ENCODE measurements at places on chromosomes 5 and 9. TPM values are rescaled to one million over a fixed set of nuclear protein-coding genes. Genes with fewer than 3 reads are reported as not detected.

Gene PTGR1
- total RNA-seq, result 37.3 TPM

- H3K4me3 ChIP-seq, result no peak overlapping the region
- no peaks in the 10 kb centered on the region for H3K27me3 ChIP-seq
- no peaks in the 10 kb centered on the region for H3K4me1 ChIP-seq
- H3K36me3 ChIP-seq, result peaks cover 42% of the 10 kb centered on the region
Measured at GRCh38 chr5:136174021-136174659, 18.8 kb downstream of the SMIM32 start.

Gene STK32A
- 1.2 TPM for total RNA-seq

DNA sequence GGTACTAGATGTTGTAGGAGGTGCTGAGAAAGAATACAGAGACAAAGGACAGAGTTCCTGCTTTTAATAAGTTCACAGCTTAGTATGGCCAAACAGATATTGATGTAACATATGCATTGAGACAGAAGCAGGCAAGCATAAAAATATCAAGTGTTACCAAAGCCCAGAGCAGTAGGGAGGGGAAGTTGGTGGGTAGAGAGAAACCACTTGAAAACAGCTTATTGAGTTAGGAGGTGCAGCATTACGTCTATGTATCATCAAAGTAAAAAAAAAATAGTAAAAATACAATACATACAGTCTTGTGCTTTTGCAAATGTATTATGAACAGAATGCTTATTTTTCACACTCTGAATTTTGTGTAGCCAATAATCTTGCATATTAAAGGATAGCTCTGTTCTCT, 441.8 kb upstream of the SGCD start:
- H3K27ac ChIP-seq, result no peak overlapping the region
- H3K27me3 ChIP-seq, result no peaks in the 10 kb centered on the region
- H3K4me1 ChIP-seq, result no peaks in the 10 kb centered on the region

- no peaks in the 10 kb centered on the region for H3K36me3 ChIP-seq
- peak; percentile 90 for DNase-seq
- peak overlapping the region; percentile 96 for H3K27ac ChIP-seq
- H3K27me3 ChIP-seq, result no peaks in the 10 kb centered on the region
Measured at GRCh38 chr5:132499440-132500243, 9.1 kb upstream of the IRF1 start.

Gene PIP5KL1
- total RNA-seq, result 2.1 TPM

Gene HRH2
- total RNA-seq, result 2.5 TPM

Gene PKD2L2
- 0.39 TPM for total RNA-seq

- H3K27me3 ChIP-seq, result no peaks in the 10 kb centered on the region
- peaks cover 11% of the 10 kb centered on the region for H3K4me1 ChIP-seq
- no peak for DNase-seq
- no peak overlapping the region for H3K4me3 ChIP-seq
- H3K27ac ChIP-seq, result no peak overlapping the region
Measured at GRCh38 chr5:107665036-107665570, 5.6 kb downstream of the EFNA5 start.

DNA sequence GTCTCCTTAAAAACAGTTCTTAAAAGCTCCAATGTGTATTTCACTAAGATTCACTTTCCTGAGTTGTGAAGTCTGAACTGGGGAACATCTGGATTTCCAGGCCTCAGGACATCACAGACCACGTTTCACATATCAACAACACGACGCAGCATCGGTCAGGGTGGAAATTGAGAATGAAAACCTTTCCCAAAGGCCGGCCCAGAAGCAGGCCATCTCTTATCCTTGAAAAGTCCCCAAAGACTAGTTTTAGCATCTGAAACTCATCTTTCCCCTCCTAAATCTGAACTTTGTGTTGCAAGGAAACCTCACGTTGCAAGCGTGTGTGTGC, 96.4 kb upstream of the COL5A1 start:
- H3K36me3 ChIP-seq, result no peaks in the 10 kb centered on the region
- DNase-seq, result no peak
- peaks cover 32% of the 10 kb centered on the region for H3K4me1 ChIP-seq
- peak overlapping the region; percentile 45 for H3K27ac ChIP-seq
- H3K27me3 ChIP-seq, result peaks cover 19% of the 10 kb centered on the region

DNA sequence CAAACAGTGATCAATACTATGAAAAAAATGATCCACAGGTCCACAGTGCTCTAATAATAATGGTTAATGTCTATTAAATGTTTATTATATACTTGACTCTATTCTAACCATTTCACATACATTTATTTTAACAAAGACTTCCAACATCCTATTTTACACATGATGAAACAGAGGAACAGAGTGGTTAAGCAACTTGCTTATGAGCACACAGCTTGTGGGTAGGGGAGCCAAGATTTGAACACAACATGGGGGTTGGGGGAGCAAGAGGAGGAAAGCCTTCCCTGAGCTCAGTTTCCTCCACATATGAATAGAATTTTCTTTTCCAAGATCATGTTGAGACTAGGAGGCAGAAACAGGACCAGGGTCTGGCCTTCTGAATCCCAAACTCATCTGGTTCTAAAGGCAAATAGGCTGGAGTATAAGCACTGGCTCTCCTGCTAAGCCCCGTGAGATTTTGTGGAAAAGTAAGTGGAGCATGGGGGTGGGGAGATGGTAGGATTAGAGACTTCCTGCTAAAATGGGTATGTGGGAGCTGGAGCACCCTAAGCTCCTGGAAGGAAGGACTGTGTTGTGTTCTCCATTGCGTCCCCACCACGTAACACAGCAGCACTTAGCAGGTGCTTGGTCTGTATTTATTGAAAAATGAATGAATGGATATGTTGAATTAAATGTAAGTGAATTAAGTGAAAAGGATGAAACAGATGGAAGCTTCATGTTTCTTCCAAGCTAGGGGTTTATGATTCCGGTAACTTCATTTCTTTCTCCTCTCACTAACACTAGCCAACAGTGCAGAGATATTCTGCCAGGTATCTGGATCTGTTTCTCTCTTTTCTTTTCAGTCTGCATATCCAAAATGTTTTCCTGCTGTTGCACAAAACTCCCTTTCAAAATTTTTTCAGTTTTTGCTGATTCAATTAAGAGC, 26.9 kb upstream of the GALNT10 start:
- no peaks in the 10 kb centered on the region for H3K36me3 ChIP-seq
- no peak for DNase-seq
- H3K27ac ChIP-seq, result no peak overlapping the region
- no peaks in the 10 kb centered on the region for H3K27me3 ChIP-seq

- H3K36me3 ChIP-seq, result no peaks in the 10 kb centered on the region
- no peak for DNase-seq
- no peaks in the 10 kb centered on the region for H3K4me1 ChIP-seq
- no peak overlapping the region for H3K27ac ChIP-seq
- H3K4me3 ChIP-seq, result no peak overlapping the region
Measured at GRCh38 chr9:15121630-15122029, 185.4 kb downstream of the TTC39B start.

Gene CCL27
- not detected for total RNA-seq

Gene CDC20B
- not detected for total RNA-seq

DNA sequence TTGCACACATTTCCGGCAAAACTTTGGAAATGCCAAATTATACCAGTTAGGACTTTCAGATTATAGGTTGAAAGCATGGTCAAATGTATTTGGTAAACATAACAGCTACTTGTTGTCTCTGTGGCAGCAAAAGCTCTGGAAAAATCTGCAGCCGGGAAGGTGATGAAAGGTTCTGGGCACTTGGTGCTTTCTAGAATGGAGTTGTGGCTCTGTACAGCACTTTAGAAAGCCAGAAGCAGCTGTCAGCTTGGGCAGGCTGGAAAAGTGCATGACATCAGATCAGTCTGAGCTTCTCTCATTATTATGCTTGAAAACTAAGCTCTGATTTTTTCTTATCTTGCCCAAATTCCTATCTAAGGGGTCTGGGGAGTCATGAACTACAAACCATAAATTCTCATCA, 118.6 kb upstream of the MAST4 start:
- no peaks in the 10 kb centered on the region for H3K27me3 ChIP-seq
- H3K36me3 ChIP-seq, result no peaks in the 10 kb centered on the region
- H3K27ac ChIP-seq, result no peak overlapping the region
- H3K4me1 ChIP-seq, result no peaks in the 10 kb centered on the region
- DNase-seq, result no peak

GRCh38 chr5:150111122-150111521, 24.8 kb upstream of the CSF1R start:
- peak; percentile 62 for DNase-seq
- peaks cover 11% of the 10 kb centered on the region for H3K4me1 ChIP-seq
- H3K36me3 ChIP-seq, result peaks cover 4% of the 10 kb centered on the region
- H3K4me3 ChIP-seq, result no peak overlapping the region
- H3K27me3 ChIP-seq, result no peaks in the 10 kb centered on the region

- no peak overlapping the region for H3K4me3 ChIP-seq
- peaks cover 59% of the 10 kb centered on the region for H3K4me1 ChIP-seq
- H3K27me3 ChIP-seq, result no peaks in the 10 kb centered on the region
Measured at GRCh38 chr9:18706648-18707047, 232.7 kb downstream of the ADAMTSL1 start.

Gene ADAM19
- total RNA-seq, result 29.2 TPM

Gene CDC25C
- total RNA-seq, result 0.17 TPM

DNA sequence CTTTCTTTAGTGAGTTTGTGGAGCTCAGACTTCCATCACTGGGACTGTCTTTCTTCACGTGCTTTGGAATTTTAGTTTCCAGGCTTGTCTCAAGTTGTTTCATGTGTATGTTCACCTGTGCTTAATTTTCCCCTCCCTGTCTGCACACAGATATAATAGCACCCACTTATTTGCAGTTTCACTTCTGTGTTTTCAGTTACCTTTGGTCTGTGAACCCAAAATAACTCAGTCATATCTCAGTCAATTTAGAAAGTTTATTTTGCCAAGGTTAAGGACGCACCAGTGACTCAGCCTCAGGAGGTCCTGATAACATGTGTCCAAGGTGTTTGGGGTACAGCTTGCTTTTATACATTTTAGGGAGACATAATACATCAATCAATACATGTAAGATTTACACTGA, 330.4 kb downstream of the ICE1 start:
- no peak for DNase-seq
- H3K27ac ChIP-seq, result no peak overlapping the region
- H3K27me3 ChIP-seq, result no peaks in the 10 kb centered on the region
- no peak overlapping the region for H3K4me3 ChIP-seq
- H3K36me3 ChIP-seq, result no peaks in the 10 kb centered on the region

- H3K27me3 ChIP-seq, result no peaks in the 10 kb centered on the region
- no peak overlapping the region for H3K27ac ChIP-seq
- H3K4me1 ChIP-seq, result no peaks in the 10 kb centered on the region
- DNase-seq, result no peak
- H3K4me3 ChIP-seq, result no peak overlapping the region
Measured at GRCh38 chr5:145375521-145375920, 459.6 kb downstream of the PRELID2 start.

Gene PAEP
- total RNA-seq, result not detected

DNA sequence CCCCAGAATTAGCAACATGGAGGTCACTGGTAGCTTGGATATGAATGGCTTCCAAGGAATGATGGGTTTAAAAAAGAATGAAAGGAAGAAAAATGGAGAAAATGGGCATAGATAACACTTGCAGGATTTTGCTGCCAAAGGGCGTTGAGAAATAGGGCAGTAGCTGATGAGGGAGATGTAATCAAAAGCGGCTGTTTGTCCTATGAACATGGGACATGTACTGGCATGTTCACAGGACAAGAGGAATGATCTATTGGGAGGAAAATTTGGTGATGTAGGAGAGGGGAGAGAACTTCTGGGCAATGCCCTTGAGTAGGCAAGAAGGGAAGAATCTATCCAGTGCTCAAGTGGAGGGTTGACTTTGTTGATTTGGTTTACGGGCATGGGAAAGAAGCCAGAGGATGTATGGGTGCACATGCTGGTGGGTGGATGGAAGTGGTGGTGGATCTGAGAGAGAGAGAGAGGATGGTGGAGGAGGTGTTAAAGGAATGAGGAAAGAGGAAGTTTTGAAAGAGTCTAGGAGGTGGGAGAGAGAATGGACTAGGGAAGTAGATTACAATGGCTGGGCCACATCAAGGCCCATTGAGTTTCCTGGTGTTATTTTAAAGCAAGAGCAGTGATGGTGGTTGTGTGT, 115.1 kb upstream of the MVB12B start:
- peak; percentile 50 for DNase-seq
- H3K27me3 ChIP-seq, result no peaks in the 10 kb centered on the region
- H3K27ac ChIP-seq, result no peak overlapping the region
- H3K4me3 ChIP-seq, result no peak overlapping the region
- H3K36me3 ChIP-seq, result no peaks in the 10 kb centered on the region
- no peaks in the 10 kb centered on the region for H3K4me1 ChIP-seq

- H3K4me3 ChIP-seq, result no peak overlapping the region
- H3K27me3 ChIP-seq, result no peaks in the 10 kb centered on the region
- DNase-seq, result no peak
- H3K4me1 ChIP-seq, result no peaks in the 10 kb centered on the region
Measured at GRCh38 chr5:141250576-141250975, 5.4 kb downstream of the PCDHB15 start.

GRCh38 chr9:34341659-34342295, 12.4 kb downstream of the NUDT2 start:
- H3K36me3 ChIP-seq, result peaks cover 56% of the 10 kb centered on the region
- no peak for DNase-seq
- peak overlapping the region; percentile 67 for H3K27ac ChIP-seq
- no peaks in the 10 kb centered on the region for H3K27me3 ChIP-seq
- peaks cover 57% of the 10 kb centered on the region for H3K4me1 ChIP-seq
- no peak overlapping the region for H3K4me3 ChIP-seq

DNA sequence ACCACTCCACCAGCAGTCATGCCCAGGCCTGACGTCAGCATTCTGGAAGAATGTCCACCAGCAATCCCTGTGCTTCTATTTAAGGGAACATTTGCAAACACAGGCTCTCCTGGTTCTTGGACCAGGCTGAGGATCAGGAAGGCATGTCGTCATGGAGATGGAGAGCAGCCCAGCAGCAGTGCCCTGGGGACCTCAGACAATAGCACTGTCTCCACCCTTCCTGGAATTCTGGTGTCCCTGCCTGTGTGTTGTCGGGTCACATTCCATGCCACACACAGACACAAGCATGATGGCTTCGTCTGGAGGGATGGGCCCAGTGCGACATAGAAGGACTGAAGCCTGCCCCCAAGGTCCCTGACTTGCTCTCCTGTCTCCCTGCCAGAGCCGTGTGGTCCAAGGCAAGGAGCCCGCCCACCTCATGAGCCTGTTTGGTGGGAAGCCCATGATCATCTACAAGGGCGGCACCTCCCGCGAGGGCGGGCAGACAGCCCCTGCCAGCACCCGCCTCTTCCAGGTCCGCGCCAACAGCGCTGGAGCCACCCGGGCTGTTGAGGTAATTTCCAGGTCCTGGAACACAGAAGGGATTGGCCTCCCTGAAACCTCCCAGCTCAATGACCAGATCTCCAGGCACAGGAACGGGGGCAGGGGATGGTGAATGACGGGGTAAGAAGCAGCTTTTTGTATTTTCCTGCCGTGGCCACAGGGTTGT, 43.8 kb downstream of the STOM start:
- H3K4me3 ChIP-seq, result no peak overlapping the region
- peak overlapping the region; percentile 88 for H3K27ac ChIP-seq
- H3K36me3 ChIP-seq, result peaks cover 86% of the 10 kb centered on the region

Data from esophagus muscularis mucosa (tissue), 4 donors.